ENCODE measurements at places on chromosomes 4 and X. TPM values are rescaled to one million over a fixed set of nuclear protein-coding genes. Genes with fewer than 3 reads are reported as not detected.

DNA sequence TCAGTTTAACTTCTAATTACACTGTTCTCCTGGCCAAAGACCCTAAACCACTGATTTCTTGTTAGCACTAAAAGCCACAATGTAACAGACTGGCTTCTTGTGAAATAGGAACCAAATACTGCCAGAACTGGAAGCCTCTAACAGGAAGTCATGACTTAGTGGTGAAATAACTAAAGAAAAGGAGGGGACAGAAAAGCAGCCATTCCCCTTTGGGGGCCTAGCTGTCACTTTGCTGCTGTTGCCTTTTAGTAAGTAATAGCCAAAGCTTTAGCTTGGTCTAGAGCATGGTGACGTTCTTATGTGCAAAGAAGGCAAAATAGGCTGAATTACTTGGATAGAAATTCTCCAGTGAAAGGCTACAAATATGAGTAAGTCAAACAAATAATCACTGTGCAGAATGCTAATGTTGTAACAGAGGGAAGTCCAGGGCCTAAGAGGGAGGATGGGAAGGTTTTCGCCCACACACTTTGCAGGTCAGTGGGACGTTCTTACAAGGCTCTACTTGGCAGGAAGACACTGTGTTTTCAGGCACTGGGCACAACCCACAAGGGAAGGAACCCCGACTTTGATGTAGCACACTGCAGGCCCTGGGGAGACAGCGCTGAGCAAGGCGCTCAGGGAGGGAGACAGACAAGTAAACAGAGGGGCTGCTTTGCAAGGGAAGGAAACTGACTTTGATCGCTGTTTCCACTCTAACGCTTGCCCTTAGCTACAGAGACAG lies 16.7 kb downstream of the GAB3 start:
- no peak for DNase-seq

DNA sequence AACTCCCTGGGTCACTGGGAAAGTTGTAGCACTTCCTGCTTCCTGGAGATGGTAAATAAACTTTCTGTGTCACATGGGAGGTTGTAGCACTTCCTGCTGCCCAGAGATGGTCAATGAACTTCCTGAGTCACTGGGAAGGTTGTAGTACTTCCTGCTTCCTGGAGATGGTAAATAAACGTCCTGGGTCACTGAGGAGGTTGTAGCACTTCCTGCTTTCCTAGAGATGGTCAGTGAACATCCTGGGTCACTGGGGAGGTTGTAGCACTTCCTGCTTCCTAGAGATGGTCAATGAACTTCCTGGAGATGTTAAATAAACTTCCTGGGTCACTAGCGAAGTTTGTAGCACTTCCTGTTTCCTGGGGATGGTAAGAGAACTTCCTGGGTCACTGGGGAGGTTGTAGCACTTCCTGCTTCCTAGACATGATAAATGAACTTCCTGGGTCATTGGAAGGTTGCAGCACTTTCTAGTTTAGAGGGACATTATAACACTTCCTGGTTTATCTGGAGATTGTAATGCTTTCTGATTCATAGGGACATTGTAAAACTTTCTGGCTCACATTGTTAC lies 62.3 kb upstream of the CD99 start:
- no peak for DNase-seq

The SPOCK3 gene
- total RNA-seq: not detected

- DNase-seq: no peak
Measured at GRCh38 chr4:10098780-10099160, 17.8 kb downstream of the WDR1 start.

The TLR6 gene
- 1.8 TPM for total RNA-seq

DNA sequence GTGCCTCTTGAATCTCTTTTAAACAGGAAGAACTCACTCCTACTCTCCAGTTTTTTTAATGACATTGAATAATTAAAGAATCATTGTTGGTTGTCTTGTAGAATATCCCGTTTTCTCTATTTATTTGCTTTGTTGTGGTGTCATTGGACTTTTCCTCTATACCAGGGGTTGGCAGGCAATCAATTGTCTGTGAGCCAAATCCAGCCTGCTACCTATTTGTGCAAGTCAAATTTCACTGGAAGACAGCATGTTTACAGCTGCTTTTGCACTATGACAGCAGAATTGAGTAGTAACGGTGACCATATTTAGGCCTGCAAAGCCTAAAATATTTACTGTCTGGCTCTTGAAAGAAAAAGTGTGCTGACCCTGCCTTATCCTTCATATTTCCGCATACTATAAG lies 34.8 kb downstream of the POLA1 start:
- no peak for DNase-seq

The NAA11 gene
- not detected for total RNA-seq
